Activated CD4-positive, alpha-beta T cell treated with anti-CD3 and anti-CD28 coated beads, Interleukin-2, amount 50 U/mL, for 1 hour (primary cell): ENCODE measurements at places on chromosomes 7 and 10.

GRCh38 chr7:36496576-36496975, 106.9 kb downstream of the ANLN start:
- no peak for DNase-seq

DNA sequence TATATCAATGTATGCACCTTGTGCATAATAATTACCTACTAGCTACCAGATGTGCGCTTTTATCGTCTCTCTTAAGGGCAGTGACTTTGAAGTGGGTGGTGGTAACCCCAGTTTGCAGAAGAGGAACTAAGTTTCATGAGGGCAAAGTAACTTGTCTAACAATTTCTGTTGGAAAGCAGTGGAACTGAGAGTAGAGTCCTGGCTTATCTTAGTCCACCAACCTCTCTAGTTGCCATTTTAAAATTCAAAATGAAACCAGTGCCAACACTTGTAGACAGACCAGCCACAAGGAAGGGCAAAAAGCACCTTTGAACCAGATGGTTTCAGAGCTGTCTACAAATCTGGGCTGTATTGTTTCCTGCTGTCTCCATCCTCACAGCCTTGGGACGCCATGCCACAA, 32.0 kb upstream of the RBM20 start:
- DNase-seq: no peak

DNA sequence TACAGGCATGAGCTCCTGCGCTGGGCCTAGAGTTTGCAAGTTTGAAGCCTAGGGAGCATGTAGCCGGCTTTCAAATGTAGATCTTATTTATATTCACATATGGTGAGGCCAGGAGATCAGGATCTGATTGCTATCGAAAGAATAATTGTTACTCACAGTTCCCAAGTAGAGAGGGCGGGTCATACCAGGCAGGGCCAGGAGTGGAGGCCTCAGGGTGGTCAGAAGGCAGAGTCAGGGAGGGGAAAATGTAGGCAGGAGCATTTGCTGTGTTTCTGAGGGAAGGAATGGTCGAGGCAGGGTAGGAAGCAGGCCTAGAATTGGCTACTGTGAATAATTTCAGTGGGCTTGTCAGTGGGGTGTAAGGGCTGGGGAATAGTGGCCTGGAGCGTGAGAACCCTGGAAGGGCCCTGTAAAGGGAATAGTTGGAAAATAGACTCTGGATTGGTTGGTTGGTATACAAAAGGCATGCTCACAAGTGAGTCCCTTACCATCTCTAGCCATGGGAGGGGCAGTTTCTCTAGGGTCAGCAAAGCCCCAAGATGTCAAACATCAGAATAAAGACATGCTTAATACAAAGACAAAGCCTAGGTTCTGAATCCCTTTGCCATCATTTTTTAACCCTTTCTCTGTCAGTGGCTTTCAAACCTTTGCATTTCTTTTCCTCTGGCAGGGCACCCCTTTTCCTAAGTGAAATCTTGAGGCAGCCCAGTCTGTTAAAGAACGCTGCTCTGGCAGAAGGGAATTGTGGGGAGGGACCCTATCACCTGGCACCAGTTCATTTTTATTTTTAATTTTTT, 36.0 kb upstream of the DLG5 start:
- DNase-seq: no peak

- DNase-seq: no peak
These were observed 462.3 kb downstream of the PHTF2 start for GRCh38 chr7:78260826-78261225.

GRCh38 chr10:115093776-115094408, 727 bp downstream of the ATRNL1 start:
- DNase-seq: peak; percentile 0

DNA sequence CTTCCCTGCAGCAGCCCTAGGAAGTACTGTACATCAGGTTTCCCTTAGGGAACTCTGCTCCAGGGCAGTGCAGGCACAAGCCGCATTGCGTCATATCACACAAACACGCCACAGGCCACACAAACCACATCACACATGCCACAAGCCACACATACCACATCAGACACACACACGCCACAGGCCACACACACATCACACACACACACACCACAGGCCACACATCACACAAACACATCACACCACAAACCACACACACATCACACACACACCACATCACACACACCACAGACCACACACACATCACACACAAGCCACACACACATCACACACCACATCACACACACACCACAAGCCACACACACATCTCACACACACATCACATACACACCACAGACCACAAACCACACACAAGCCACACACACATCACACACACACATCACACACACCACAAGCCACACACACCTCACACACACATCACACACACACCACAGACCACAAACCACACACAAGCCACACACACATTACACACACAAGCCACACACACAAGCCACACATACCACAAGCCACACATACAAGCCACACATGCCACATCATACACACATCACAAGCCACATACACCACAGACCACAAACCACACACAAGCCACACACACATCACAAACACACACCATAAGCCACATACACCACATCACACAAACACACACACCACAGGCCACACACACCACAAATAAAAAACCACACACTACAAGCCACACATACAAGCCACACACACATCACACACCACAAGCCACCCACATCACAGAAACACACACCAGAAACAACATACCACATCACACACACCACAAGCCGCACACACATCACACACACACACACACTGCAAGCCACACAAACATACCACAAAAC, 53.4 kb downstream of the TMEM209 start:
- DNase-seq: peak; percentile 31

GRCh38 chr10:62001898-62002297, 100.4 kb downstream of the ARID5B start:
- DNase-seq: no peak

- DNase-seq: no peak
These were observed 96.3 kb downstream of the PRLHR start for GRCh38 chr10:118499186-118499585.

DNA sequence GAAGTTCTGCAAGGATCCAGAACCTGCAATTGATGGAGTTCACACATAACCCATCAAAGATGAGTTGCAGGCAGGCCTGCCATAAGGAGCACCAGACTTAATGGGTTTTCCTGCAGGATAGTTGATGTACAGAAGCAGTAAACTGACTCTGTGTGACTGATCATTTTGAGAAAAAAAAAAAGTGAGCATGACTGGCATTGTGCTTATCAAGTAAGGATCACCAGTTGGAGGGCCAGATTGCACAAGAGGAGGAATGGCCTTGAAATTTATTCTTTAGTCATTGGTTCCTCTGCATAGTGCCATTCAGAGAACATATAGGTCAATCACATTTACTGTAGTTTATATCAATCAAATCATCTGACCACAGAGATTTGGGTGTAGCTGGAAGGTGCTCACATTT, 3.8 kb downstream of the CYP3A43 start:
- no peak for DNase-seq

GRCh38 chr10:3076138-3076537, 8.8 kb downstream of the PFKP start:
- DNase-seq: no peak

- DNase-seq: no peak
These were observed 235.5 kb downstream of the GLRX3 start for GRCh38 chr10:130371666-130372065.

DNA sequence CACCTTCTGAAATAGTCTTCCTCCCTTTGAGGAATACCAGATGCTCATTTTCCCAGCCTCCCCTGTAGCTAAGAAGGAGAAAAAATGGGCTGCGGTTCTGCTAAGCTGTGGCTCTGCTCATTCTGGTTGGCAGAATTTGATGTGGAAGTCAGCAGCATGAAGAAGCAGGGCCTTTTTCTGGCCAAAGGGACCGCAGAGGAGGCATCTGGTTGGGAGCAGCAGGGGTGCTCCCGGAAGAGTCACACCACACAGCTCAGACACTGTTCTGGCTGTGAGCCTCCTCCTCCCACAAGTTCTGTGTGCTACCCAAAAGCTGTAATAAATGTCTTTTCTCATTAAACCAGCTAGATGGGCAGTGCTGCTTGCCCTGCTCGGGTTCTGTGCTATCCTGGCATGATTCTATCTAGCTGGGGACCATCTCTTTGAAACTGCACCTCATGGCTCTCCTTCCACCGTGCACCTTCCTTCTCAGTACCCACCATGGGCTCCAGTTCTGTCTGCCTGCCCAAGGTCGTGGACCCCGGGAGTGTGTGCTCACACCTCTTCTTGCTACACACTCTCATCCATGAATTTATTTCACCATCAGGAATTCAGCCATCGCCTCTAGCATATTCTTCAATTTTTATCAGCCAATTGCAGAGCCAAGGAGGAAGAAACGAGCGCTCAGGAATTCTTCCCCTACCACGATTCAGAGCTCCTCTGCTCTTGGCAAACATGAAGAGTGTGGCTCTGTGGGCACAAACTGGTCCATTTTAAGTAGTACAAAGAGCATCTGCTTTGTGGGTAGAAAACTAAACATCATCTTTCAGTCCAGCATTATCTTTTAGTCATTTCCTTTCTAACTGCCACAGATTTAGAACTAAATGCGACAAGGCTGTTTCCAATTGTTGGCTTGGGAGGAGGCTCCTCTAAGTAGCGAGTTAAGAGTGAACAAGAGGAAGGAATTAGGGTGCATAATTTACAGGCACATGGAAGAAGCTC, 76.9 kb downstream of the FAM171A1 start:
- no peak for DNase-seq

GRCh38 chr7:150904011-150904909, 51.9 kb downstream of the AOC1 start:
- no peak for DNase-seq

DNA sequence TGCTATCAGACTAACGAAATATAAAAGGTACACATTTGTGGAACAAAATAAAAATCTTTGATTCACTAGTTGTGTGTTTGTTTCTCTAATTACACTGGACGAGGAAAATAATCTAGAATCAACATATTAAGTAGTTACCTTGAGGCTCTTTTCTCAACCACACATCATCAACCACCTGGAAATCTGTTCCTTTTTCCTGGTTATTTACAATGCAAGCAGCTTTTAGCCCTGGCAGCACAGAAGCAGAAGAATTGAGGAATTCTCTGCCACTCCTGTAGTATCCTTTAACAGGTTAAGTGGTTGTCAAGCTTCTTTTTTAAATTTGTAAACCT, 23.7 kb downstream of the NUP42 start:
- no peak for DNase-seq

DNA sequence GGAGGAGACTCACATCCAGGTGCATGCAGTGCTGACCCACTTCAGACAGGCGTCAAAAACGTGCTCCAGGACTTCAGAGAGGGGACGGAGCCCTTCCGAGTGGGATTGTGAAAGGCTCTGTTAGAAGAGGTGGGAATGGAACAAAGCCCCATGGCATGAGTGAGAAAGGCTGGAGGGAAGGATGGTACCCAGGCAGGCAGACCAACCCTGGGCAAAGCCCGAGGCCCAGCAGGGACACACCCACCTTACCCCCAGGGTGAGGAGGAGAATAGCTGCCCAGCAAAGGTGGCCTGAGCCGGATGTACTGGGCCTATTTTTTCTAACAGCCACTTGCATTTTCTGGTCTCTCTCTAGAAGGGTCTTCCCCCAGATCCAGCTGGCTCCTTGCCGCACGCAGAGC, 14.8 kb downstream of the CHAT start:
- no peak for DNase-seq

GRCh38 chr7:114916261-114916892, 5.5 kb upstream of the MDFIC start:
- DNase-seq: no peak

GRCh38 chr7:12067156-12067831, 143.8 kb upstream of the TMEM106B start:
- peak; percentile 49 for DNase-seq

- no peak for DNase-seq
These were observed 49.8 kb downstream of the RASGEF1A start for GRCh38 chr10:43216931-43217562.

DNA sequence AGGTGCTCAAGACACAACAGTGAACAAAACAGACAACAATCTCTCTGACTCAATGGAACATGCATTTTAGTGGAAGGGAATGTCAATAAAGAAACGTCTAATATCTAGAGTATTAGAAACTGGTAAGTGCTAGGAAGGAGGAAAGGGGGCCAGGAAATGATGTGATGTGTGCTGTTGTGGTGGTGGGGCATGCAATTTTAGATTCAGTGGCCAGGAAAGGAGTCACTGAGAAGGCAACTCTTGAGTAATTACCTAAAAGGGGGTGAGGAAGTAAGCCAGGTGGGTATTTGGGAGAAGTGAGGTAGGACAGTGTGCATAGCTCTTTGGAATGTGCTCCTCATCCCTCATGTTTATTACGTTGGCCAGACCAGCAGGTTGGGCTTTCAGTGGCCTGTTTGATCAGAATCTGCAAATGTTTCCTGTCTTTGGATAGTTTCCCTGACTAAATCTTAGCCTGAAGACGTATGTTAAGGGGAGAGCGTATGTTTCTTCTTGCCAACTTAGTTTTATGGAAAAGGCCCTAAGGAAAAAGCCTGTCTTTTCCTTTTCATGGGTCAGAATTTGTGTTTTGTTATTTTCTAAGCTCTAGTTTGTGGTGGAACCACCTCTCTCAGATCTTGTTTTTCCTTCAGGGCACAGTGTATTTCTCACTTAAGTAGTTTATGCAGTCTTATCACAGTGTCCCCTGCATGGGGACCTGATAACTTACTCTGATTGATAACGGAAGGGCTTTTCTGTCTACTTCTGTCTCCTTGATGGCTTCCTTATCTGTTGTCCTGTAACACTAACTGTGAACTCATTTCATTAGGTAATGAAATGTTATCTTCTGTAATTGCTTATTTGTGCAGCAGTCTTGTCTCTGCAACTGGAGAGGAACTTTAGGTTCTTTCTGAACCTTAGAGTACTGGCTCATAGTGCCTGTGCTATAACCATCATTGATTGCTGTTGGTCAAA, 203.7 kb downstream of the AUTS2 start:
- DNase-seq: no peak

GRCh38 chr7:98881561-98882315, 3.4 kb downstream of the TRRAP start:
- DNase-seq: no peak

DNA sequence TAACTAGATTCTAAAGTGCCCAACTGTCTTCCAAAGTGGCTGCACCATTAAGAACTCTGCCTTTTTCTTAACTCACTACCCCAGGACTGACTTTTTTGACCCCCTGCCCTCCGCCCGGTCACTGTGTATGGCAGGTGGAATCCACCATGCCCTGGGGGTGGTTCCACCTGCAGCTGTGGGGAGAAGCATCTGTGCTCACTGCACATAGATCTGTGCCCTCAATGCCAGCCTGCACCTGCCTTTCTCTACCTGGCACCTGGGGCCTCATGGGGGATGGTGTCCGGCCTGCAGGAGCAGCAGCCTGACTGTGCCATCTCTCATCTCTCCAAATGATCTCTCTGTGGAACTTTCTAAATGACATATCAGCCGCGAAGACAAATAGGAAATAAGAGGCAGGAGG, 353.5 kb downstream of the PAXIP1 start:
- DNase-seq: no peak

DNA sequence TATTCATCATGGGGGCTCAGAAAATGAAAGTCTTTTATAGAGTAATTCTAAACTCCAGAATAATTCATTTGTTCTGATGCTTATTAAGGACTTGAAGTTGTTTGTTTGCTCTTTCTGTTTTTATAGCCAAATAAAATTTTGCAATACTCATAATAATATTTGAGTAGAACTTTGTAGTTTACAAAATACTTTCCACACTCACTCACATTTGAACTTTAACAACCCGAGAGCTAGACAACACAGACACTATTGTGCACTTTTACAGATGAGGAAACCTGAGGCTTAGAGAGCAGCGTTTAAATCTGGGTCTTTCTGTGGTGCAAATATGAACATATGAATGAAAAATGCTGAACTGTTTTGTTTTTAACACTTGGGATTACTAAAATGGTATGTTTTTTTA, 126.8 kb downstream of the KAT6B start:
- DNase-seq: no peak
